Melanocyte of skin (primary cell): ENCODE measurements at places on chromosomes 1 and 21. TPM values are rescaled to one million over a fixed set of nuclear protein-coding genes. Genes with fewer than 3 reads are reported as not detected.

CENPS gene
- total RNA-seq = 13.8 TPM in 2 replicates

ZFP69B gene
- 2.8 and 3.3 TPM in 2 replicates for total RNA-seq

KIFAP3 gene
- 20.3 and 26.9 TPM in 2 replicates for total RNA-seq

LYPD8 gene
- total RNA-seq = 0.34 and 0.73 TPM in 2 replicates

RAB13 gene
- 42.7 and 62.9 TPM in 2 replicates for total RNA-seq

FCER1G gene
- 0.34 TPM in 1 of 2 replicates, not detected in the other for total RNA-seq

DIO1 gene
- not detected in 2 replicates for total RNA-seq

PLA2G2F gene
- total RNA-seq = not detected in 2 replicates

SPRR1B gene
- not detected in 2 replicates for total RNA-seq

CA14 gene
- 55.6 and 77.8 TPM in 2 replicates for total RNA-seq

S100A2 gene
- total RNA-seq = 0.77 and 1.3 TPM in 2 replicates

APP gene
- 148 and 210 TPM in 2 replicates for total RNA-seq

CASQ2 gene
- 1.5 and 3.8 TPM in 2 replicates for total RNA-seq

MROH9 gene
- 0.31 TPM in 1 of 2 replicates, not detected in the other for total RNA-seq

ATP6V1G3 gene
- not detected in 2 replicates for total RNA-seq

SLC9C2 gene
- not detected in 2 replicates for total RNA-seq

SELP gene
- not detected in 2 replicates for total RNA-seq

STK40 gene
- 22.0 and 23.1 TPM in 2 replicates for total RNA-seq

EPS8L3 gene
- not detected in 2 replicates for total RNA-seq

ALX3 gene
- total RNA-seq = not detected in 2 replicates

TRAF5 gene
- 12.7 and 26.5 TPM in 2 replicates for total RNA-seq

TRPM2 gene
- not detected in 2 replicates for total RNA-seq

TMED5 gene
- 69.6 and 79.0 TPM in 2 replicates for total RNA-seq

BTBD19 gene
- 10.0 and 11.3 TPM in 2 replicates for total RNA-seq

CFHR4 gene
- total RNA-seq = not detected in 2 replicates

CYP4Z1 gene
- total RNA-seq = not detected in 2 replicates

CYP4X1 gene
- total RNA-seq = 0.31 TPM in 1 of 2 replicates, not detected in the other

BCAN gene
- total RNA-seq = 25.0 and 63.7 TPM in 2 replicates

NSL1 gene
- 38.6 and 42.0 TPM in 2 replicates for total RNA-seq

CD244 gene
- total RNA-seq = 0.33 TPM in 1 of 2 replicates, not detected in the other

PADI1 gene
- under 0.01 and 0.73 TPM in 2 replicates for total RNA-seq

TMEM52 gene
- total RNA-seq = under 0.01 TPM in 1 of 2 replicates, not detected in the other

HSD3B1 gene
- not detected in 2 replicates for total RNA-seq

TMEM82 gene
- total RNA-seq = not detected in 2 replicates

TMEM50B gene
- 22.3 and 26.8 TPM in 2 replicates for total RNA-seq

PPIAL4G gene
- total RNA-seq = not detected in 2 replicates

SLC1A7 gene
- not detected in 2 replicates for total RNA-seq

MTMR11 gene
- 3.3 and 4.8 TPM in 2 replicates for total RNA-seq

KCNE2 gene
- total RNA-seq = not detected in 2 replicates

LCE3E gene
- not detected in 2 replicates for total RNA-seq

LRRC71 gene
- not detected in 2 replicates for total RNA-seq

CXADR gene
- 6.5 and 22.0 TPM in 2 replicates for total RNA-seq

C1orf226 gene
- total RNA-seq = not detected in 2 replicates
